ENCODE measurements at places on chromosomes 11 and 22.

DNA sequence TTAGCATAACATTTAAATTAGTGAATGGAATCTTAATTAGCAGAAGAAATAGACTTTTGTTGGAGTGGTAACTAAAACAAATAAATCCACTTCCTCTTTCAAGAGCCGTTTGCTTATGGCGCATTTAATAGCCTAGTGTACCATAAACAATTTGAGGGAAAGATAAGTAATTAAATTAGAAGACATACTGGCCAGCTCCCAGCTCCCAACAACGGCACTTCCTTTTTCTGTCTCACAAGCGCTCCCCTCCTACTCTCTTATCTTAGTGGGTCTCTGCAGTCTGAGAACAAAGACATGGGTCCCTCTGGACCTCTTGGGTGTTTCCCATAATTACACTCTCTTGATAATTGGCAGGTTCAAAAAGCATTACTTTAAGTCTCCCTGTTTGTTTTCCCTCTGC lies 146.0 kb downstream of the OPCML start:
- no peak for DNase-seq

- DNase-seq = no peak
These were observed 2.0 kb downstream of the HSCB start for GRCh38 chr22:28743852-28744251.

- DNase-seq = peak; percentile 77
These were observed 23.1 kb upstream of the MICAL2 start for GRCh38 chr11:12087075-12088004.

DNA sequence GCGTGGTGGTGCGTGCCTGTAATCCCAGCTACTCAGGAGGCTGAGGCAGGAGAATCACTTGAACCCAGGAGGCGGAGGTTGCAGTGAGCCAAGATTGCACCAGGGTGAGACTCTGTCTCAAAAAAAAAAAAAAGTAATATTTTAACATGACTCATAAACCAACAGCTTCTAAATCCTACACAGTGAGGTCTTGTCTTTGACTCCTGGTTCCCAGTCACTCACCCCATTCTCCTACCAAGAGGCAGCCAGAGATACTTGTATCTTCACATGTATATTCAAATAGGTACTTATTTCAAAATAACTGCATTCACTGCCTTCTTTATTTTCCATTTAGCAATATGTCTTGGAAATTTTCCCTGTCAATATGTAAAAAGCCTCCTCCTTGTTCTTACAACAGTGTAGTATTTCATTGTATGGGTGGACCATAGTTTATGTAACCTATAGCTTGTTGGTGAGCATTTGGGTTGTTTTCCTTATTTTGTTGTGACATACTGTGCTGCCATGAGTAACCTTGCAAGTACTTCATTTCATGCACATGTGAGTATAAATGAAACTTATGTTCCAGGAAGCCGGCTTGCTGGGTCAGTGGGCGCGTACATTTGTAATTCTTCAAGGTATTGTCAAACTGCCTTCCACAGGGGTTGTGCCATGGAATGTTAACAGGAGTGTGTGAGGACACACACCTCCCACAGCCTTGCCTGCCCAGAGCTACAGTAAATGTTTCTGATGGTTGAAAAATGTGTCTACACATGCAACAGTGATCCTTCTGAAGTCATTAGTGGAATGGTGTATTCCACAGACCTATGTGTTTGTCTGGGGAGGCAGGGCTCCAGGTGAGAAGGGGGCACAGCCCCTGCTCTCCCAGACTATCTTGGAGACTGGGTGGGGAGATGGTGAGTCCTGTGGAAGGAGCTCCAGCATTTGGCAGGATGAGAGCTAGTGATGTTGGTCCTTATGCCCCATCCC lies 47.9 kb downstream of the OSBP2 start:
- DNase-seq = no peak

DNA sequence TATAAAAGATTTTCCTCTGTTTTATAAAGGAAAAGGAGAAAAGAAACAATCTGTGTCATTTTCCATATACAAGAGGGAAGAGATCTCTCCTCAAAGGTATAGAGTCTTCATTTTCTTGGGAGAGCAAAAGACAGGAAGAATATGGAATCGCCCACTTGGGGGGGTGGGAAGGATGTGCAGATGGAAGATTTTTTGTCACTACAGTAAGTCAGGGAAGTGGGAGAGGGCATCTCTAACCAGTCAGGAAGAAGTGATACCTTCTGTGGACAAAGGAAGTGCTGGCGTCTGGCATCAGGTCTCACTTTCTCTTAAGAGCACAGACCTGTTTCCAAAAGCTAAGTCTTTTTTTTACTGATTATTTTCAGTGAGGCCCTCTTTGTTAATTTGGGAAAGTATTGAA lies 1.4 kb downstream of the PRR14L start:
- no peak for DNase-seq

DNA sequence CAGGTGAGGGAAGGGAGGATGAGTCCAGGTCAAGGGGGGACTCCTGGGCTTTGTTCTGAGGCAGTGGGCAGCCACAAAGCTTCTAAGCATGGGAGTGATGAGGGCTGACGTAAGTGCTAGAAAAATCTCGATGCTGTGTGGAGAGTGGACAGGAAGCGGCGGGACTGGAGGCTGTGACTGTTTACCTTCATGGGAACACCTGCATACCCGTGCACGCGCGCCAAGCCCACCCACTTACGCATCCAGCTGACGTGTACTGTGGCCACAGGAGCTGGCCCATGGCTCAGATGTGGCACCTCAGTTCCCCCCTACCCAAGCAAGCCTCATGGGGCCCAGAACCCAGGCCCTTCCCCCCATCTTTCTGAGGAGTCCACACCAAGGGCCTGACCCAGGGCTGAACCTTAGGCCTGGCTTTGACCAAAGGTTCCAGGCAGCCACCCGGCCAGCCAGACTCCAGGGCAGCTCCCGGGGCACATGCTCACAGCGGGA lies 14.0 kb downstream of the MYRF start:
- no peak for DNase-seq

DNA sequence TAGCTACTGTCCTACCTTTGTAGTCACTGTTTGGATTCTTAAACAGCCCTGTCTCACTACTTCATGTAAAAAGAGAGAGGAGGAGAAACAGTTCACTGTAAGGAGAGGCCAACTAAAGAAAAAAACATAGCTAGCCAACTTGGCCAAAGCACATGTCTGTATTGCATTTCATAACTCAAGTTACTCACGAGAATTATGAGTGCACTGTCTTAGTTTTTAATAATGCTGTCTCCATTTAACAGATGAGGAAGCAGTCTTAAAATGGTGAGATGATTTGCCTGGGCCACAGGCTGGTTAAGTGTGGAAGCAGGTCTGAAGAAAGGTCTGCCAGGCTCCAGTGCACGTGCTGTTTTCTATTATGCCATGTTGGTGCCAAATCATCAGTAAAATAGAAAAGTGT lies 104.5 kb downstream of the UVRAG start:
- no peak for DNase-seq

- no peak for DNase-seq
These were observed 51.5 kb downstream of the INSC start for GRCh38 chr11:15166204-15166603.

GRCh38 chr22:45781966-45782365 lies 110.3 kb downstream of the ATXN10 start:
- no peak for DNase-seq

GRCh38 chr11:35183326-35183925 lies 44.5 kb downstream of the CD44 start:
- DNase-seq = no peak

DNA sequence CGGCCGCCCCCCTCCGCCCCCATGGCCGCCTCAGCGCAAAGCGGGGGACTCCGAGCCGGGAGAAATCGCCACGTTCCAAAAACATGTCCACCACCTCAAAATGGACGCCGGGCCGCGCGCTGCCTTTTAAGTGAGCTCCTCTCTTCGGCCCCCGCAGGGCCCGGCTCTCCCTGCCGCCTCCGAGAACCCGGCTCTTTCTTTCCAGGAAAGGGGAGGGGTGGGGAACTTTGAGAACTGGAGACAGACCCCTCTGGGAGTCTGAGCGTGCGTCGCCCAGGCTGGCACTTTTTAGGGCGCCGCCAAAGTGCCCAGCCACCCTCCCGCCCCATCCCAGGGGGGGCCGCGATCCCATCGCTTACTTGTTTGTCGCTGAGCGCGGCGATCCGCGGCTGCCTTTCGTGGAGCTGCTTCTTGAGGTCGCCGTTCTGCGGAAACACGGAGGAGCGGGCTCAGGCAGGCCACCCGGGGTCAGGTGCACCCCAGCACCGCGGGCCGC lies 1.6 kb downstream of the PHF21B start:
- no peak for DNase-seq

GRCh38 chr11:76831686-76832310 lies 28.9 kb upstream of the ACER3 start:
- no peak for DNase-seq

- DNase-seq = peak; percentile 33
These were observed 203.1 kb upstream of the MPPED2 start for GRCh38 chr11:30789270-30789669.

GRCh38 chr11:109838026-109838425 lies 255.2 kb upstream of the ZC3H12C start:
- DNase-seq = peak; percentile 67

- DNase-seq = no peak
These were observed 3.4 kb downstream of the JAML start for GRCh38 chr11:118221419-118221818.

DNA sequence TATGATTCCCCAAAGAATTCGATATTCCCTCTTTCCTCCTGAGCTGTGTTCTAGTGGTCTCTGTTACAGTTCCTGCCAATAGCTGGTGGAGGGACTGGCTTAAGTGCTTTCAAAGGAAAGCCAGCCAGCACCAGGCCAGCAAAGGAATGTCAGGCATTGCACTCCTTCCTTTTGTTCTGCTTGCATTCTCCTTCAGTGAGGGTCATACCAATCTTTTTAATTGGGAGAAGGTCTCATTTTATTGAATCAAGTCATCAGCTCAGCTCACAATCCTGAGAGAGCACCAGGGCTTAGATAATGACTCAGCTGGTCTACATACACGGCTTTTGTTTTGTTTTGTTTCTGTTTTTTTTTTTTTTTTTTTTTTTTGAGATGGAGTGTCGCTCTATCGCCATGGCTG lies 222.9 kb downstream of the NAV2 start:
- DNase-seq = peak; percentile 64

DNA sequence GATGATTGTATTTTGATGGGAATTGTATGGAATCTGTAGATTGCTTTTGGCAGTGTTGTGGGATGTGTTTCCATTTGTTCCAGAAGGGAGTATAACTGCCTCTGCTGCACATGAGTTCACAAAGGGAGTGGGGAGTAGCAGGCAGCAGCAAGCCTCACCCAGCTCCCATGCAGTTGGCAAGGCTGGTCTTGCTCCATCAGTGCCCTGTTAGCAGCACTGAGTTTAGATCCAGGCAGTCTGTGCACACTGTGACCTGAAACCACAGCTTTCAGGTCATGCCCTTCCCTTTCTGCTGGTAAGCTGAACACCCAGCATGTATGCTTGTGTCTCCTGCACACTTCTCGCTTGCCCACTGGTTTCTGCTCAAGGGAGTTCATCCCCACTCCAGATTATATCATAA lies 3.7 kb upstream of the NUCB2 start:
- DNase-seq = no peak

DNA sequence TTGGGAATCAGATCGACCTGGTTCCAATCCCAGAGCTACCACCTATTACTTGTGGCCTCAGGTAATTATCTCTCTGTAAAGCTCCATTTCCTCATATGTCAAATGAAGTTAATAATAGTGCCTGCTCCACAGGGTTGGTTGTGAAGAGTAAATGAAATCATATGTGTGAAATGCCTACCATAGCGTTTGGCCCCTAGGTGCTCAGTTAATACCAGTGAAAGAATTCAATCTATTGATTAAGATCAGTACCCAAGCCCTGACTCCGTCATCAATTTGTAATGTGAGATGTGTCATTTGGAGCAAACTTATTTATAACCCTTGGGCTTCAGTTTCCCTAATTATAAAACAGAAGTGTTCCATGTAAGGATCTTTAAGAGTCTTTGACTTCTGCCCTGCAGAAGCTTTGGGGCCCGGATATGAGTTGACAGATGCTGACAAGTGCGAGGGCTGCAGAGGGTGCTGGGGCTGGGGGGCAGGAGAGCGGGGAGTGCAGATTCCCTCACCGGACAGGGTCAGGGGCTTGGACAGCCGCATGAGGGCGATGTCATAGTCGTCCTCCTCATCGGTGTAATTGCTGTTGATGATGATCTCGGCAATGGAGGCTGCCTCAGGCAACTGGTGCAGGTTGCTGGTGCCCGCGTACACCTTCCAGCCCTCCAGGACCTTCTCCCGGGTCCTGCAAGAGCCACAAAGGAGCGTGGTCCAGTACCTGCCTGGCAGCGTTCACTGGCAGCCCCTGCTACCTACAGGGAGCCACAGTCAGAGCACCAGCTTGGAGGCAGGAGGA lies 20.9 kb downstream of the TMPRSS13 start:
- DNase-seq = no peak

- DNase-seq = no peak
These were observed 26.6 kb upstream of the CASP4 start for GRCh38 chr11:104995001-104995408.

GRCh38 chr22:42430528-42431125 lies 1.6 kb downstream of the NFAM1 start:
- DNase-seq = no peak

DNA sequence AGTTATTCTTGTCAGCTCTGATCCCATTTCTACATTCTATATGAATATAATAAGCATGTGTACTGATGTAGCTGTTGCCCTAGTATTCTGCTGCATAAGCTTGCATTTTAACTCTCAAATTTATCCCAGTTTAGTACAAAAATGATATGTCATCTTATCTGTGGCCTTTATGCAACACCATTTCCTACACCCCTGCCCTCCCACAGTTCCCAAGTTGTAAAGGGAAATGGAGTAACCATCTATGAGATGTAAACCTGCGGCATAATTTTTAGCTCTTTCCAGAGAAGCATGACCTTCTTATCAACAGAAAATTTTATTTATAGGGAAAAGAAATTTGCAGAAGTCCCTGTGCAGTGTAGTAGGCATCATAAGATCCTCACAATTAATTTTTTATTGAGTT lies 18.9 kb upstream of the CARD18 start:
- no peak for DNase-seq

DNA sequence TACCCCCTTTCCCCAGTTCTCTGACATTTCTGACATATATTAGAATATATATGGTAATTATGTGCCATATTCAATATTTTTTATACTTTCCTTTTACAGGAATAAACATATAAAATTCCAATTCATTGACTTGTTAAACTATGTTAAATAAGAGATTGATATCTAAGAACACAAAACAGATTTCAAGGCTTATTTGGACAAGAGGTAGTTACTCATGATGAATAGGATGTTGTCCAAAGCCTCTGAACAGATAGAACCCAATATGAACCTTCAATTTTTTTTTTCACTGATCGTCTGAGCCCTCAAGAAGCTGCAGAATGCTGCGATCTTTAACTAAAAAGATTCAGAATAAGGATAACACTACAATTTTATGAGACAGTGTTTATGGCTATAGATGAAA lies 340.3 kb downstream of the LUZP2 start:
- no peak for DNase-seq

Measured in GM04504 (cell line).